ENCODE measurements at places on chromosomes 2 and 18.

DNA sequence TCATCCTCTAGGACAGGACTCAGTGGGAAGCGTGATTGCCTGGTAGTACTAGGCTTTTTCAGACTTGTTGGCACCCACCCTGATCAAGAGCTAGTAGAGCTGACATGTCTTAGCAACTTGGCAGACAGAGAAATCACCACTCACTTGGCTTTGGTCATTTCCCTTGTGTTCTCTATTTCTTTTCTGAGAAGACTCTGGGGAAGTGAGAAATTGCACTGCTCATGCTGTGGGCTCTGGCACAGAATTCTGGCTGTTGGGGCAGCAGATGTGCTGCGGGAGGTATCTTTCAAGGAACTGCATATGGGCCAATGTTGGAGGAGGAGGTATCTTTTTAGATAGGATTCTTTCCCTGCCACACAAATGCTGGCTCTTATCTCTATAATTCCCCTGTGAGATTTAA, 529.1 kb upstream of the MEX3C start:
- DNase-seq = no peak

GRCh38 chr18:35455926-35456763, 41.6 kb downstream of the INO80C start:
- no peak for DNase-seq

DNA sequence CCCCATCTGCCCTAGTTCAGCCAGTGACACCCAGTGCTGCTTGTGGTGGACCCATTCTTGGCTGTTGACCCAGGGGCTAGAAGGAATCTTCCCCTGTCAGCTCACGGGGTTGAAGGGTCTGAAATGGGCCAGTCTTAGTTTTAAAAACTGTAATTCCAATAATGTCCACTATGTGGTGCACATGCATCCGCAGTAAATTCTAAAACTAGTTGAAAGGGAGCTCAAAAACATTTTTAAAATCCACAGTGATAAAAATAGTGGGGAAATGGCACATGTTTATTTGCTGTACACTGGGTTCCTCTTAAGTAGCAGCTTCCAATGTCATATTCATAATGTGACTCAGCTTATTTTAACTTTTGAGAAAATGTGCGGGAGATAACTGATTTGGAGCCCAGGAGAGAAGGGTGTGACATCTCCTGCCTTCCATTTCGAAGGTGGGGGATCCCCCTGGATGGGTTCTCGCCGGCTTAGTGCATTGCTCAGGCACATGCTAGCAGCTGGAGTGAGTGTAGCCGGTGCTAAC, 32.8 kb downstream of the GRHL1 start:
- no peak for DNase-seq

DNA sequence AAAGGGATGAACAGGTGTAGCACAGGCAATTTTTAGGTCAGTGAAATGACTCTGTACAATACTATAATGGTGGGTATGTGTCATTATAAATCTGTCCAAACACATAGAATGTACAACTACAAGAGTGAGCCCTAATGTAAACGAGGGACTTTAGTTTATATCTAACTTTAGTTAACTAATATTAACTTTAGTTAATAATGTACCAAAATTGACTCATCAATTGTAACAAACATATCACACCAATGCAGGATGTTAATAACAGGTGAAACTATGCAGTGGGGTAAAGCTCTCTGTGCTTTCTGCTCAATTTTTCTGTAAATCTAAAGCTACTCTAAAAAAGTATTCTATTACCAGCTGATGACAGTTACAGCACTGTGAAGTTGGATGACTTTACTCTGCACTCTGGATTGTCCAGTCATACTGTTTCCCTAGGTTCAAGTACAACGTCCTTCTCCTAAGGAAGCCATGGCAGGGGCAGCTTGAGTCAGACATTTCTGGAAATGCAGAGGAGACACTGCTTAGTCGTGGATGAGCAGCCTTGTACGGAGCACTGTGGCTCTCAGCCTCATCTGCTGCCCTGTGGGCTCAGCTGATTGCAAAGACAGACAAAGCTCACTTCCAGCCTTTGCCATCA, 26.1 kb downstream of the TGFA start:
- no peak for DNase-seq

DNA sequence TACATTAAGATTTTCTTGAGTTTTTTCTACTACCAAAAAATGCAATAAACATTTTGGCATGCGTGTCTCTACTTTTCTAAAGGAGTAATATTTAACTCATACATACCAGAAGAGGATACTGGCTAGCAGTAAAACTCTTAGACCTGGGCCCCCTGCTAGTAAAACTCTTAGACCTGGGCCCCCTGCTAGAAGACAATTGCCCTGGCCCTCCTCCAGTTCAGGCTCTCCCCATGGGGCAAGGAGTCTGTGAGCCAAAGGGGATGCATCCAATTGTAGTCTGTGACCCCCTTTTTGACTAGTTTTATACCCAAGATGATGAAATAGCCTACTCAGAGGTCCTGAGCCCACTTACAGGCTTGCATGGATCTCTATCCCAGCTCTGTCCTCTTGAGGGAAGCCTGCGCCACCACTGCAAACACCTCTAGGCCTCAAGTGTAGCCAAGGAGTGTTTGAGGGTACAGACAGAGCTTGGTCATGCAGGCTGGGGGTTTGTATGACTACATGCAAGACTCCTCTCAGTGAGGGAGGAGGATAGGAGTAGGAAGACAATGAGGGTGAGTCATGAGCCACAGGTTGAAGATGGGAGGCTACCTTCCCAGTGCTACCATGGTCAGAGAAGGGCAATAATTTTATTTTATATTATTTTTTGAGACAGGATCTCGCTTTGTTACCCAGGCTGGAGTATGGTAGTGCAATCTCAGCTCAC, 45.2 kb upstream of the PGAP1 start:
- DNase-seq = no peak

DNA sequence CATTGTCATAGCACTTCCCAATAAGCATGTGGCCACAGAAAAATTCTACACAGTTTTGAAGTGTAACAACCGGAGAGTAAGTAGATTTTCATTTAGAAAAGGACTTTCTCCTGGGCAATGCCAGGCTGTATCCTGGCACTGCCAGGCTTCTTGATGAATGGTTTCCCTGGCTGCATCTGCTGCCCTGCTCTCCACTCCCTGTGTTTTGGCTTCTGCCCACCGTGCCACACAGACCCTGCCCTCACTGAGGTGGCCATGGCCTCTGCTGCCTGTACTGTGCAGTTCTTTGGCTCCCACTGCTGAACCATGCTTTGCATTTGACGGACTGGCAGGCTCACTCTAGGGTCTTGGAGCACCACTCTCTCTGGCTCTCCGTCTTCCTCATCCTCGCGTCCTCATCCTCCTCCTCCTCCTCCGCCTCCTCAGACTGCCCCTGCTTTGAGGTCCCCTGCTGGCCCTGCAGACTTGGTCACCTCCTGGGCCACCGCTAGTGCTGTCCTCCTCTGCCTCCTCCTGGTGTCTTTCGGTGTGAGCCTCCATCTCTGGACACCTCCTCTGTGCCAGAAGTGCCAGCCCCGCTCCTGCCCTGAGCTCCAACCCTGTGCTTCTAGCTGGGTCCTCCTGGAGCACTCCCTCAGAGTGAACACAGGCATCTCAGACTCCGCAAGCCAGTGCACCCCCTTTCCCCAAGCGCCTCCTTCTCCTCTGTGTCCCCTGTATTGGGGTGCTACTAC, 45.9 kb upstream of the CNGA3 start:
- no peak for DNase-seq

GRCh38 chr2:72276356-72276755, 128.7 kb upstream of the CYP26B1 start:
- DNase-seq = no peak

- no peak for DNase-seq
Measured at GRCh38 chr2:181948227-181948626, 37.4 kb upstream of the PPP1R1C start.

- DNase-seq = no peak
Measured at GRCh38 chr2:4408321-4408720, 704.9 kb downstream of the DCDC2C start.

- no peak for DNase-seq
Measured at GRCh38 chr2:195319548-195320412, 337.2 kb upstream of the SLC39A10 start.
